Muscle of leg (tissue), 16 donors: ENCODE measurements at places on chromosomes 2 and 18. TPM values are rescaled to one million over a fixed set of nuclear protein-coding genes. Genes with fewer than 3 reads are reported as not detected.
A peak's percentile ranks its signal among the peaks of the same experiment; 100 is the strongest.

DNA sequence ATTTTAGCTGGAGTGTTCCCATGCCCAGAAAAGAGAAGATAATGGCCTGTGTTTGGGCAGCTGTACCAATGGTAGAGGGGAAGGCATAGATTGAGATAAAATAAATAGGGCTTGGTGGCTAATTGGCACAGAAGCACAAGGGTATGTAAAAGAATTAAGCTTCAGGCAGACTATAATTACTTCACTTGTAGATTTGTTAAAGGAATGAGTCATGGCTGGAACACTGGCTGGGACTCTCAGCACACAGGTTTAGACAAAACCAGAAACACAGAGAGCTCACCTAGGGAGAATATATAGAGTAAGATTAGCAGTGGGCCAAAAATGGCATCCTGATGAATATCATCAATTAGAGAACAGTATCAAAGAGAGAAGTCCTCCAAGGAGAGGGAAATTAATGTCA lies 198.3 kb upstream of the FIGN start:
- no peak for DNase-seq

The MTLN gene
- total RNA-seq: 106 TPM

GRCh38 chr2:224969633-224970260 lies 72.5 kb downstream of the DOCK10 start:
- no peak for DNase-seq

DNA sequence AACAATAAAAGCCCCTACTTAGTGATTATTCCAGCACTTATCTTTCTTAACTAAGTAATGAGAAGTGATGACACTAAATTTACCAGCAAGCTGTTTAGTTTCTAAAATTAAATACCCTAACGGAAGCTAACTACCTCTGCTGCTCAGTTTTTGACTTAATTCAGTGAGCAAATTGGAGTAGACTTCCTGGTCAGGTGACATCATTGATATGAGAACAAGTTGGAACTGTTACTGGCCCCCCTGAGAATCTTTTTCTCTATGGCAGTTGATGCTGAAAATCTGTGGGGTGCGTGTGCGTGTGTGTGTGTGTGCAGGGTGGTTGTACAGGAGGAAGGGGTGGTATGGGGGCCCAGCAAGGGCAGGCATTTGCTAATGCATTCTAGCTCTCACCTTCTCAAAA lies 35.5 kb upstream of the BMP10 start:
- no peak for DNase-seq

- no peak for DNase-seq
These were observed 122.2 kb upstream of the ZEB2 start for GRCh38 chr2:144642131-144642530.

DNA sequence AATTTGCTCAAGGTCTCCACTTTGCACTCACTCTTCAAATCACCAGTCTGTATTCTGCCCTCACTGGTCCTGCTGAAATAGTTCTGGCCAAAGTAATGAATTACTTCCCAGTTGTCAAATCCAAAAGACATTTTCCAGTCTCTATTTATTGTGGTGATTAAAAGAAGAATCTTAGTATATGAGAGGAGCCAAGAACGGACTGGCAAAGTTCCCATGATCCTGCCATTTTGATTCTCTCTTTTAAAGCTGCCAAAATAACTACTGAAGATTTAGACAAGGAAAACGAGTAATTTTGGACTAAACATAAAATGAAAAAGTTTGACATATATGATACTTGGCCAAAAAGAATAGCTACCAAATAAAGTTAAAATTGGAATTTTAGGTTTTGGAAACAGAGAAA lies 12.0 kb downstream of the THSD7B start:
- DNase-seq: no peak

- no peak for DNase-seq
These were observed 37.8 kb downstream of the GPR155 start for GRCh38 chr2:174449033-174449432.

DNA sequence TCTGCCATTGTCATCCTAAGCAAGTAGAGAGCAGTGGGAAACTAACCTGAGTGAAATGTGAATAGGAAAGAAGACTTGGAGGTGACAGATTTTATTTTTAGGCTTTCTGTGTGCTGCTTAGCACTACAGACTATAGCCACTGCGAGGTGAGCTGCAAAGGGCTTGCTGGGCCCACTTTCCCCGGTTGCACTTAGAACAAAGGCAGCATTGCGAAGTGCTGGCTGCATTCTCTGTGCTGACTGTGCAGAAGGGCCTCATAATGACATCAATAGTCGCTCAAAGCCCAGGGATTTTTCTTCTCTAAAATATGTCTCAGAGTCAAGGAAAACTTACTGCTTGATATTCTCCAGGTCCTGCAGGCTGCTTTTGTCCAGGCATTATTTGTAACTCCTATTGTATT lies 592.1 kb downstream of the TDRD15 start:
- DNase-seq: peak; percentile 73

The CXXC1 gene
- 19.7 TPM for total RNA-seq

- DNase-seq: no peak
These were observed 138.5 kb upstream of the LYPD6 start for GRCh38 chr2:149191915-149192314.

- peak; percentile 50 for DNase-seq
These were observed at the start of gene NCK2 for GRCh38 chr2:105744909-105745853. Gene NCK2, plus strand, starts transcription at chr2:105744912. Its CDS starts 110,152 bp downstream, at chr2:105855064.

DNA sequence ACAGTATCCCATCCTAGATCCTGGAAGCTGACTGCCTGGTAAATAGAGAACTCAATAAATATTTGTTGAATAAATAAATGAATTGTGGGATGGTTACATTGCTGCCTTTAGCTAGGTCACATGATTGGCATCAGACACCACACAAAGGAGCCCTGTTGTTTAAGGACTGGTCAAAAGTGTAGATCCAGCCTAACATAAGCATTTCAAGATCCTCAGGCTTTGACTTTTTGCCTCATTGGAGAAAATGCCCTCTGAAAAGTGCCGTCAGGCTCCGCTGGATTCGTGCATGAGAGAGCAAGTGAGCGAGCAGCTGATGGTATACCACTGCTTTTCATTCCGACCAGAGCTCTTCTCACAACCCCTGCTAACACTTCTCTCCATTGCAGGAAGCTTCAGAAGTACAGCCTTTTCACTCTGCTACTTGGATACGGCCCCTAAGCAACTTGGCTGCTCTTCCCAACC lies 1.3 kb upstream of the ZNF24 start:
- DNase-seq: peak; percentile 50

- peak; percentile 67 for DNase-seq
These were observed 37.4 kb downstream of the EPAS1 start for GRCh38 chr2:46334389-46335271.

The C2orf66 gene
- total RNA-seq: 0.04 TPM

The SLC30A3 gene
- total RNA-seq: 0.18 TPM

The SERPINB3 gene
- total RNA-seq: not detected

- peak; percentile 15 for DNase-seq
These were observed 34.8 kb downstream of the ASB1 start for GRCh38 chr2:238461491-238461890.

GRCh38 chr18:51163543-51163942 lies 33.9 kb downstream of the MEX3C start:
- DNase-seq: no peak

DNA sequence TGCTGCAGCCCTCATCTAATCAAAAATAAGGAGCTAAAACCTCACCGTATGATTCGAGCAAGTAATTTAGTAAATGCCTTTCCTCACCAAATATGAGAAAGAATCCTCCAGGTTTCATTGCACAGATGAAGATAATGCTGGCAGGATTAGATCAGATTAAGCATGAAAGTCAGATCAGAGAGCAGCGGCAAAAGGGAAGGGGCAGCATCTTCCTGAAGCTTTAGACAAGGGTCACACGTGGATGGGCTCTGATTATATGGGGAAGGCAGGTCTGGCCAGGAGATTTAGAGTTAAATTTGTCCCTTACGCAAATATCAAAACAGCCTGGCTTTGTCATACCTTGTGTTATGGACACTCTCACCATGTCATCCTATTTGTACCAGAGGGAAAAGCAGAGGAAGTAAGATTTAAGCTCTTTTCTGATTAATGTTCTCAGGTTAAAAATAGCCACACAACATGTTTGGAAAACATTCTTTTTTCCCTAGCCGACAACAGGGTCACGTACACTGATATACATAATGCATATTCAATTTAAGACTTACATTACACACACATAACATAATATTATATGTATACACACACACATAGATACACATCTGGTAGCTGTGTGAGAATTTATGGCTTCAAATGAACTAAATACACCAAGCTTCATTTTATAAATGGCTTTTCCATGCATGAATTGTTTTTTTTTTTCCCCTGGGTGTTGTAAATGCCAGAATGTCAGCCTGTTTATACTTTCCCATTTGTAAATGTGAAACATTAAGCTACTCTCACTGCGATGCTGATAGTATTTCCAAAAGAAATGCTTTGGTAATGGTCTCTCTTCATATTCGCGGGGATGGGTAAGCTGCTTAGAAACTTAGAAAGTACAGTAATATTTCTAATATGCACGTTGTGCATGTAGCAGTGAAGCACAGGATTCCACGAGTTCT lies 196.3 kb upstream of the SIX3 start:
- peak; percentile 39 for DNase-seq

DNA sequence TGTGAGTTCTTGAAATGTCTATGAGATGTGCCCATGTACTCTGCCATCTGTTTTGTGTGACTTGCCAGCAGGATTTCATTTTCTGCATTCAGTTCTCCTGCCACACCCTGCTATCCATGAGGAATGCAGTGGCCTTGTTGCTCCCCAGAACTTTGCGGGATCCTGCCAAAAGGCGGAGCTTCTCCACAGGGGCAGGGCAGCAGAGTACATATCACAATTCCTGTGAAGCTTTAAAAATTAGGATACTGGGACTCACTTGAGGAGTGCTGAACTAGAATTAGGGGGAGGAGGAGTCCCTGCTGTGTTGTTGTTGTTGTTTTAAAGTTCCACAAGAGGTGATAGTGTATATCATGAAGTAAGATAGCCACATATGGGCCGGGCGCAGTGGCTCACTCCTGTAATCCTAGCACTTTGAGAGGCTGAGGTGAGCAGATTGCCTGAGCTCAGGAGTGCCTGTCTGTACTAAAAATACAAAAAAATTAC lies 76.4 kb downstream of the TANC1 start:
- peak; percentile 63 for DNase-seq

DNA sequence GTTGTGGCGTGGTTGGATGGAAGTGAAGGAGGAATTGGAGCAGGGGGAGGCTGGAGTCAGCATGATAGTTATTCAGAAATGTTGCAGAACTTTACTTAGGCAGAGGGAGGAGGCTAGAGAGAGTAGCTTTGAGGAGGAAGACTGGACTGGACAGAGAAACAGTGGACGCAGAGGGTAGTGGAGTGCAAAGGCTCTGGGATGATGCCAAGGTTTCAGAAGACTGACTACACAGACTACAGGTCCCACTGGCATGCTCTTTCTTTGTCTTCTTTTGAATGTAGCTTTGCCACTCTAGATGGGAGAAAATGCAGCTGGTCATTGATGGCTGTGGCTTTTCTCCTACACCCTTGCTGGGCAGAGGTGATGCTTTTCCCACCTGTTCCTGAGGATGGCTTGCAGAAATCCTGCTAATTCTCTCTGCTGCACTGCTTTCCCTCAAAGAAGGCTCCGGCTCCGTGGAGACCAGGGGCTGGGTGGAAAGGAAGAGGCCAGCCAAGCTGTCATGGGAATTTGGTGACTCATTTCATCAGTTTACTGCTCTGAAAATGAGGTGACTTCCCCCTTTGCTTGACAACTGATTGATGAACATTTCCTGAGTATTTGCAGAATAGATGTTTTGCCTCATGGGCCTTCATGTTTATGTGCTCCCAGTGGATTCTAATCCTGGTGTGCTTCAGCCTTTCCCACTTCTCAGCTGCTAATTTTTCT lies 42.4 kb downstream of the MEIS1 start:
- no peak for DNase-seq

- peak; percentile 39 for DNase-seq
These were observed 52.1 kb upstream of the ACAA2 start for GRCh38 chr18:49865401-49865800.

- DNase-seq: peak; percentile 95
These were observed 108.5 kb upstream of the COL5A2 start for GRCh38 chr2:189287982-189288521.
